ENCODE measurements at places on chromosomes 4 and X.

GRCh38 chr4:116949856-116950255 lies 135.5 kb downstream of the TRAM1L1 start:
- DNase-seq: no peak

- no peak for DNase-seq
Observed at GRCh38 chr4:97103252-97103651, 1040.0 kb downstream of the STPG2 start.

GRCh38 chrX:139209342-139209741 lies 321.2 kb upstream of the F9 start:
- no peak for DNase-seq

- DNase-seq: peak; percentile 31
Observed at GRCh38 chrX:79270401-79270800, 96.7 kb downstream of the ITM2A start.

DNA sequence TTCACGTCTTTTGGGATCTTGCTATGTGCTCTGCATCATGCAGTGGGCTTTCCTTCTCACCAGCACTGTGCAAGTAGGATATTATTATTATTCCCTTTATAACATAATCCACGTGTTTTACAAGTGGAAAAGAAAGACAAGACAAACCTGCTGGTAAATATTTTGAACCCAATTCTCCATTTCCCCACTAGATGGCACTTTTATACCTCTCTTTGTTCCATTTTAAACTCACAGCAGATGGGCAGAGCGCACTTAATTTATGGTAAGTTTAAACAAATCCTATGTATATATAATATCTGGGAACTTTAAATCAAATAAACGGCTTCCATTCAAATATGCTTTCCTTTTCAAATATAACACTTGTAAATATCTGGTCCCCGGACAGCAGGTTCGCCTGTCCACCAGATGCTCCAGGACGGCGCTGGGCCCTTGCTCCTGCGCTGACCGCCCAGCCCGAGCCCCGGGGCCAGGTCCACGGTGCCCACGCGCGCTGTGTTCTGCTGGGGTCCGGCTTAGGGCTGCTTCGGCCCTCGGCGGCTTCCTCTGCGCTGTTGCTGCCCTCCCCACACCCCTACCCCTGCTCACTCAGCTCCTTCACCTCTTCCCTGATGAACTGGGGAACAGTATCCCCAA lies 31.1 kb downstream of the F11 start:
- DNase-seq: no peak

DNA sequence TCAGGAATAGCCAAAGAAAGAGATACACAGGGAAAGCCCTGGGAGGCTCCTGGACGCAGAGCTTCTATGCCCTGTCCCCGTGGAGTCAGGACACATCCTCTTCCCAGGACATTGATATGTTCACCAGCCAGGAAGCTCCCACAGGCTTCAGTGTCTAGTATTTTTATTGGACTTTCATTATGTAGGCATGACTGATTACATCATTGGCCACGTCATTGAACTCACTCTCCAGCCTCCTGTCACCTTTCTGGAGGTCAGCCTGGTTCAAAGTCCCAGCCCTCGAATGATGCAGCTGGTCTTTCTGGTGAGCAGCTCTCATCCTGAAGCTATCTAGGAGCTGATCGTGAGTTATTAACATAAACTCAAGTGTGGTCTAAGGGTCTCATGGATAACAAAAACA lies 104.1 kb downstream of the CPEB2 start:
- no peak for DNase-seq

GRCh38 chrX:111857534-111858060 lies 18.4 kb upstream of the TRPC5OS start:
- DNase-seq: no peak

GRCh38 chr4:173538148-173538908 lies 8.3 kb upstream of the HAND2 start:
- no peak for DNase-seq

- no peak for DNase-seq
Observed at GRCh38 chr4:7388627-7389026, 46.1 kb downstream of the PSAPL1 start.

- no peak for DNase-seq
Observed at GRCh38 chr4:151417164-151417571, 8.2 kb downstream of the FHIP1A start.

- DNase-seq: no peak
Observed at GRCh38 chr4:675036-675882, 917 bp downstream of the MYL5 start.

DNA sequence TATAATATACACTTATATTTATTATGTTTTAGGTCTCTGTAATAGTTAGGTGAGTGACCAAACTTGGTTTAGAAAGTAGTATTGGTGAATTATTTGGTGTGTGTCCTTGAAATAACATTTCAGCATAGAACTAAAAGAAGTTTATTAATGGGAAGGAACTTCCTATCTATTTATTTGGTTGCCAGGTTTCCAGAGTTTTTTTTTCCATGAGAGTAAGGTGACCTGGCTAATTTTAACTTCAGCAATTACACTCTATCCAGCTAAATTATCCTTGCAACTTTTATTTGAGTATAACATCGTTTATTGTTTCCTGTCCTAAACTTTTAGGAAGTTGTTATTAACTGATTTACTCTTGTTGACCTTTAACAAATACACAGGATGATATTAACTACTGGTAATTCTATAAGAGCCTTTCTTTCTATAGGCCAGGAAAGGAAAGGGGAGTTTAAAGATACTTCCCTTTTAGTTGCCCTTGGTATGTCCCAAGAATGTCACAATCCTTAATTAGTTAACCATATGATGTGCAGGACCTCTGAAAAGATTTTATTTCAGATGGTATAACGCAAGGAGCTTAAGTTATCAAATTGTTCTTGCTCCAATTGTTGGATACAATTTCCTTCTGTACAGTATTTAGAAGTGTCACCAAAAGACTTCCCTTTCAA lies 18.9 kb downstream of the PRDM8 start:
- no peak for DNase-seq

DNA sequence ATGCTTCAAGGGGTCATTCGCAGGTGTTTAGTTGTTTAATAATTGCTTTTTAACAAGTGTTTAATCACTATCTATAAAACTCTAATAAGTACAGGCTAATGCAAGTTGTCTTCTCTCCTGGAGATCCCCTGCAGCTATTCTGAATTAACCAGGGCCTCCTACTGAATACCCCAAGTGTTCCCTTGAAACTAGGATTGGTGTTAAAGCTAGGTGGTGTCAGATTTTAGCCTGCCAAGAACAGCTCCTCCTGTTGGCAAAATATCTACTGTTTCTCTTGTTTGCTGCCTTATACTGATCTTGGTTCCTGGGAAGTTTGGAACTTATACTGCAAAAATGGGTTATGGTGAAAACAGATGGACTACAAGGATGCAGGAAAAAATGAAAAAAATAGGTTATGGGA lies 26.1 kb upstream of the TMEM154 start:
- no peak for DNase-seq

- DNase-seq: no peak
Observed at GRCh38 chr4:139922406-139923024, 231.5 kb downstream of the MAML3 start.

GRCh38 chrX:41265615-41266014 lies 68.3 kb upstream of the DDX3X start:
- DNase-seq: no peak

GRCh38 chr4:158302076-158302866 lies 92.0 kb downstream of the TMEM144 start:
- no peak for DNase-seq

- DNase-seq: no peak
Observed at GRCh38 chr4:152665691-152666395, 14.0 kb downstream of the TMEM154 start.

GRCh38 chr4:109798866-109799265 lies 2.9 kb downstream of the CFI start:
- no peak for DNase-seq

- no peak for DNase-seq
Observed at GRCh38 chr4:175971388-175972179, 94.1 kb upstream of the WDR17 start.

DNA sequence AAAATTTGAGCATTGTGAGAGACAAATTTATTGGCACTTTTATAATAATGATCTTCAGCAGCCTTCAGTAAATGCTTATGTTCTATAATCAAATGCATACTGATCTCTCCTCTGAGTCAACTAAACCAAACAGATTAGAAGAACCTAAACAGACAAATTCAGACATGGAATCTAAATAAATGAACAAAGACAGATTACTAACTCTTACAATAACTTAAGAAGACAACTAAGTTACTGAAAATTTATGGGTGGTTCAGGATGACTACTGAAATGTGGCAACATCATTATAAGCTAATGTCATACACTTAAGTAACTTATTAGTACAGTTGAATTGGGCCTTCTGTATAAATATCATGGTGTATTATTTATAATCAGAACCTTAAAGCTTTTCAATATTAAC lies 127.3 kb downstream of the NEK1 start:
- no peak for DNase-seq

Measured in stimulated activated CD8-positive, alpha-beta memory T cell treated with anti-CD3 and anti-CD28 coated beads, Interleukin-4, amount 100 ng/mL, for 4 hours (primary cell).